ENCODE measurements at places on chromosomes 11 and 22.

DNA sequence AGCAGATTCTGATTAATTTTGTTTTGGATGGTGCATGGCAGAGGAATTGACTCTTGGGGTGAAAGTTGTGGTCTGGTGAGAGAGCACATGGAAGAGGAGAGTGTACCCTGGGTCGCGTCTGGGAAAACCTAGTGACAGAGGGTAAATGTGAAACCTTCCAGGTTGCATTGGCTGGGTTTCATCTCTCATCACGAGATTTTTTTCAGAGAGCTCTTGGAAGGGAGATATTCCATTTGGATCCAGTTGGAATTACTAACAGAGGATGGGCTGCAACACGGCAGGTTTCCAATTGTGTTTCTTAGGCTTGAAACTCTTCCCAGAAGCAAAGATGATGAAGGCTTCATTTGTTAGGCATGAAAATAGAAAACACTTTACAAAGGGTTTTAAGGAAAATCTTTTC is 109.7 kb upstream of the MTMR2 start:
- no peak for DNase-seq

DNA sequence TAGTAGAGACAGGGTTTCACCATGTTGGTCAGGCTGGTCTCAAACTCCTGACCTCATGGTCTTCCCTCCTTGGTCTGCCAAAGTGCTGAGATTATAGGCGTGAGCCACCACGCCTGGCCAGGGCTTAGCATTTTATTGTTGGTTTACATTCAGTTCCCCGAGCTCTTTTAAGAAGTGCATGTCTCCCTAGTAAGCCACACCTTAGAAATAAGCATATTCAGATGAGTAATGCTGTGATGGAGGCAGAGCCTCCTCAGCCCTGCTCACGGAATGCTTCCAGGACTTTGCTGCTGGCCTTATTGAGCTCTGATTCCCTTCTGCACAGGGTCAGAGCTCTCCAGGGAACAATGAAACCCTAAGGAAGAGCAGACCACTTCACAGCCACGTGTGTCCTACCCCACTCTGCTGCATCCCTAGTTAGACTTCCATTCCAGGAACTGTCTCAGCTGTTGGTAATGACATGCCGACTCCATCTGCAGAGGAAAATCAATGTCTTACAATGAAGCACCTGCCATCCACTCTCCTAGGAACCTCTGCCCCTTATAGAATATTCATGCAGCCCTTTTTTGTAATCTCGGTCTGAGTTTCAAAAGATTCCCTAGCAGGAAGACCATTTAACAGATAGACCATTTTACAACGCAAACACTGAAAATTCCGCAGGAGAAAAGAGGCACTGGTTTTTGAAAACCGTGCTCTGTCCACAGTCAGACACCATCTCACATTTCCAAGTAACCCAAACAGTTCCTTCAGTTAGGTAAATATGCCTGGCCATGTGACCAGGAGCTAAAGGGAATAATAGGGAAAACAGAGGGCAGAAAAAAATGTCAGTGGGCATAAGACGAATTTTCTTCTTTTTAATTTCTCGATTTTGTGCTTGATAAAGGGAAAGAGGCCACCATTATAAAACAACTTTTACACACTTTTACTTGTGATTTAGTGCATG is 1.7 kb upstream of the JAM3 start:
- no peak for DNase-seq

GRCh38 chr11:15107730-15108515 is 6.8 kb upstream of the INSC start:
- no peak for DNase-seq

- peak; percentile 16 for DNase-seq
These were observed at the start of gene TMEM123 for GRCh38 chr11:102452461-102453301. Gene TMEM123 (minus strand): TSS chr11:102452765. CDS start chr11:102452623, 142 bp downstream.

DNA sequence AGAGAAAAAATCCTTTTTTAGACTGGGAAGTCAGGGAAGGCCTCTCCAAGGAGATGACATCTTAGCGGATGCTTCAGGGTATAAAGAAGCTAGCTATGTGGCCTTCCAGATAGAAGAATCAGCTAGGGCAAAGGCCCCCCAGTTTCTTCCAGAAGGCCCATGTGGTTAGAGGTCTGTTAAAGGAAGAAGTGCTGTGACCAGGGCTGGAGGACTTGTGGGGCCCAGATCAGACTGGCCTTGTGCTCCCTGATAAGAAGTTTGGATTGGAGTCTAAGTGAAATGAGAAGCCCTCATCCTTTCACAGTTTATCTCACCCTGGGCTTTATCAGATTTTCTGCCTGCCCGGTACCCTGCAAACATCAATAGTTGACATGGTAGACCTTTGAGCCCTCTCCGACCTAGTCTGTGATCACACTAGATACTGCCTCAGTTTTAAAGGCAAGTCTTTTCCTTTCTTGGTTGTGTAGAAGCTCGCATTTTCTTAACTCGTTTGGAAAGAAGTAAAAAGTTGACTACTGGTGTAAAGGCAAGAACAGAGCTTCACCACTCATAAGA is 7.8 kb downstream of the AMPD3 start:
- no peak for DNase-seq
